ENCODE measurements at places on chromosomes 5 and 9.

- no peak for DNase-seq
These were observed 1.8 kb upstream of the ACTL7B start for GRCh38 chr9:108857572-108857971.

- no peak for DNase-seq
These were observed 57.4 kb upstream of the ADRA1B start for GRCh38 chr5:159858871-159859270.

DNA sequence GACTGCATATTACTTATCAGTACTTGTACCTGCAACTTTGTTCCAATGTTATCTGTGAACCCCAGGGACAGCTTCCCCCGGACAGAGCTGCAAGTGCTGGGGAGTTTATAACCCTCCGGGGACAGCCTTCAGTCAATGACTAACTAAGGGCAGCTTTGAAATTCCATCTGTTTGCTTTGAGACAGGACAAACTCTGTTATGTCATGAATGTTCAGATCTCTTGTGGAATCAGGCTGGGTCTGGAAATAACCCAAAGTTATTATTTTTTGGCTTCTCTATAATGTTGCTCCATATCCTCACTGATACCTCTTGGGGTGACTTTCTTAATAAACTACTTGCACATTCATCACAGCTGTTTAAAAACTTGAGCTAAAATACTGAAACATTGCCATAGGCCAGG, 617.5 kb upstream of the TLE4 start:
- DNase-seq: no peak

GRCh38 chr9:136930014-136930413, 14.5 kb downstream of the FBXW5 start:
- no peak for DNase-seq

DNA sequence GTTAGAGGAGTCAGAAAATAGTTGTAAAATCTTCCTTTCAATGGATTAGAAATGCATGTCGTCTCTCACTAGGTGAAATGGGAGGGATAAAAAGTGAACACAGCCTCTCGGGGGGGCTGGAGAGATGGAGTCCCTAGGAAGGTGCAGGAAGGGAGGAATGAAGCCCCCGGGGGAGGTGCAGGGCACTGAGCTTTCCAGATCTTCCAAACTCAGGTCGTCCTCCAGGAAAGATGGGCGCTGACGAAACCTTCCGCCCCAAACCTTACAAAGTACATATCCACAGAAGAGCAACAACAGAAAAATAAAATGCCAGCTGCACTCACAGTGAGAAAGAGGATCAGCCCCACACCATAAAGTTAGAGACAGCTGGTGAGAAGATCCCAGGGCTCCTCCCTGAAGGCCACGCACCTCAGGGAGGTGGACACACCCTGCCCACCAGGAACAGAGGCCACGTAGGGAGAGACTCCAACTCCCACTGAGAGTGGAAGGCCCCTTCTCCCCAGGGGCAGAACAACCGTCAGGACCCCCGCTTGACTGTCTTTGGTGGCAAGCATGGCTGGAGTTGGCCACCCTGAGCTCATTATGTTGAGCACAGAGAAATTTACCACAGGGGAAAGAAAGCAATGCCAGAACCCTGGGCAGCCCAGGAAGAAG, 174.3 kb downstream of the AUH start:
- DNase-seq: no peak

DNA sequence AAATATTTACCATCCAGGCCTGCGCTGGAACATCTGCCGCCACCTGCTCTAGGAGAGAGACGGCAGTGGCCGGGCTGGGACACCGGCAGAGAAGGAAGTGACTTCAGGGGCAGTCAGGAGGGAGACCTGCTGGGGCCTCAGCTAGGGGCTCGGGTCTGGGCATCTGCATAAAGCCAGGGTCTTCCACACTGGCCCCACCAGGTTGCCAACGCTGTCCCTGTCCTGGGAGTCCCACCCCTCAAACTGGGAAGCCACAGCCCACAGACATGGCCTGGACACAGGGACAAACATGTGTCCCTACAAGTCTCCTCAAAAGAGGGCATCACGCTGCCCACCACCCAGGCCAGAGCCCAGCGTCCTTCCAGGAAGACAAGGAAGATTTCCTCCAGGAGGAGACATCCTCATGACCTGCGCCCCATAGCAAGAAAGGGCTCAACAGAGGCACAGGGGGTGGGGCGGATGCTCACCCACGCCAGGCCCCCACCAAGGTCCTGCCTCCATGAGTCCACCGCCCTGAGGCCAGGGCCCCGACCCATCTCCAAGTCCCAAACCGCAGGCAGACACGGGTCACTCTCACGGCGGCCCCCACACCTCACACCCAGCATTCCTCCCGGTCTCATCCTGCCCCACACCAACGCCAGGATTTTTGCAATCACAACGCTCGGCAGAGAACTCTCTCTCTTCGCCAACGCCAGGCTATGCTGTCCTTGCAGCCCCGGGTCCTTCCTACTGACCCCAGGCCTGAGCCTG, 9.0 kb downstream of the VAV2 start:
- no peak for DNase-seq

- no peak for DNase-seq
These were observed 85.7 kb downstream of the ADRB2 start for GRCh38 chr5:148912146-148912545.

Data from kidney (tissue), 22 donors.